ENCODE measurements at places on chromosomes 16 and 17.

GRCh38 chr17:27414694-27415093 is 41.6 kb upstream of the KSR1 start:
- DNase-seq, result no peak

DNA sequence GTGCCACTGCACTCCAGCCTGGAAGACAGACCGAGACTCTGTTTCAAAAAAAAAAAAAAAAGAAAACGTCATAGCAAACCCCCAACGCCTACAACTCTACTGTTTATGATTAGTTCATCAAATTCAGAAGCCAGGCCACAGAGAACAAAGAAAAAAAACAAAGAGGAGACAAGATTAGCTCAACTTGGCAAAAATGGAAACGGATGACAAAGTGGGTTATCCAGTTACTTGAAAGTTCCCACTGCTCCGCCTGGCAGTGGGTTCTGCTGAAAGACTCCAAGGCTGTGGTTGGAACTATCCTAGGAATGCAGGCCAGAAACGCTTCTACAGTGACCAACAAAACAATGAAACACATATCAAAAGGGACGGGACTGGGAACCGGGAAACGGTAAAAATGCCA is 53.1 kb downstream of the MRM3 start:
- DNase-seq, result no peak

DNA sequence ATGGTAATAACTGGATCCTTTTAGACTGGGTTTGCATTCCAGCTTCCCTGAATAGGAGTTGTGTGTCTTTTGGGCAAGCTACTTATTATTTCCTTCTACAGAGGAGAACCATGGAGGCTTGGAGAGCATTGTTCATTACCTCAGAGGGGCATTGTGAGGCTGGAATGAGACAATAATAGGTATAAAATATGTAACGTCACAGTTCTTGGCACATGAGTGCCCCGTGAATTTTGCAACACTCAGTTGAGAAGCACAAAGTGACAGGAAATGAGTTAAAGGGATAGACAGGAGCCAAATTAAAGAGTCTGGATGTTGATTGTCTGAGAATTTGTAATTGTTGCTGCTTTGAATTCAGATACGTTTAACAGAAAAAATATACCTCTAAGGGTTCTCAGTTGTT is 92.2 kb downstream of the CDH8 start:
- DNase-seq, result no peak

DNA sequence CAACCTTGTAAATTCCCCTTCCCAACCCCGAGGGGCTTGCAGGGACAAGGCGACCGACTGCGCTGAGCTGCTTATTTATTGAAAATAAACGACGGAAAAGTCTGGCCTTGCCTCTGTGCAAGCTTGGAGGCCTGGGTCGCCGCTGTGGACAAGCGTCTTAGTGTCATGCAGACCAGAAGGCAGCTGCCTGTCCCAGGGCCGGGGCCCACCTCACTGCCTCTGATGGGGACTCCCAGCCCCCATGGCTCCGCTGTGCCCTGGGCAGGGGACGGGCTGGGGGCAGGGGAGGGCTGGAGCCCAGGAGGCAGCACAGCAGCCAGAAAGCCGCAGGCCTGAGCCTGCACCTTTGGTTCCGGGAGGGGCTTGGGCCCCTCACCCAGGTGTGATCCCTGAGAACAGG is 20.7 kb downstream of the RABEP2 start:
- DNase-seq, result no peak

DNA sequence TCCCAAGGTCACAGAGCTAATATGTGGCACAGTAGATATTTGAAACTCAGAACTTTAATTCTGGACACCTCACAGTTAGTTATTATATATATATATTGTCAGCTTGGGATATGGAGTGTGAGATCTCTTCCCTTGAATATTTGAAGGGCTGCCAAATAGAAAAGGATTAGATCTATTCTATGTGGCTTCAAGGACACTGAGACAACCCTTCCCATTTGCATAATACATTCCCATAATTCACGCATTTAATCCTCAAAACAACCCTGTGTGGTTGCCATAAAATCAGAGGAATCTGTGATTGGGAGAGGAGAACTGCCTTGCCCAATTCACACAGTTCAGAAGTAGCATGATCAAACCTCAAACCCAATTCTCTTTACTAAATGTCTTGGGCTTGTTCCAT is 365.8 kb upstream of the DYNLRB2 start:
- DNase-seq, result no peak

DNA sequence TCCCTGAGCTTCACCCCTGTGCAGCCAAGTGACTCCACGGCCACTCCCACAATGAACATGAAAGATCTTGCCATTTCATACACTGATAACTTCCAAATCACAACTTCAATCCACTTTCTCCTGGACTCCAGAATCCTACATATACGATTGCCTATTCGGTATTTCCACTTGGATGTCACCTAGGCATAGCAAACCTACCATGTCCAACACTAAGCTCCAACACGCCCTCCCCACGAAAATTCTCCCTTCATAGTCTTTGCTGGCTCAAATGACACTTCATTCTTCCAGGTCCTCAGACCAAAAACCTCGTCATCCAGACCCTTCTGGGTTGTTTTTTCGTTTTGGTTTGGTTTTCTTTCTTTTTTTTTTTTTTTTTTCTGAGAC is 1.9 kb downstream of the GLTPD2 start:
- DNase-seq, result no peak

DNA sequence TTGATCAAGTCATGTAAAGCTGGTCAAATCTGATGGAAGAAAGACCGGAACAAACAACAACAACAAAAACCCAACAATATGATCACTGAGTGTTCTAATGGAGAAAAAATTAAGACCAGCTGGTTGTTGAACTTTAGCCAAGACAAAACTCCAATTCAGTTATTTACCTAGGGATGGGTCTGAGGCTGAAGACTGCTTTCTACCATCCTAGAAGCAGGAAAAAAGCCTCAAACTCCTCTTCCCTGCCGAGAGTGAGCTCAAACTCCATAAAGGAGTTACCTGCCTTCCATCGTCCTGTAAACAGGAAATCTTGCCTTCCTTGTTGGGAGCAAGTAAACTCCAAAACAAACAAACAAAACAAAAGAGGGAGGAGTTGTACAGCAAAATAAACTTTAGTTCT is 23.1 kb upstream of the TMEM98 start:
- DNase-seq, result no peak

DNA sequence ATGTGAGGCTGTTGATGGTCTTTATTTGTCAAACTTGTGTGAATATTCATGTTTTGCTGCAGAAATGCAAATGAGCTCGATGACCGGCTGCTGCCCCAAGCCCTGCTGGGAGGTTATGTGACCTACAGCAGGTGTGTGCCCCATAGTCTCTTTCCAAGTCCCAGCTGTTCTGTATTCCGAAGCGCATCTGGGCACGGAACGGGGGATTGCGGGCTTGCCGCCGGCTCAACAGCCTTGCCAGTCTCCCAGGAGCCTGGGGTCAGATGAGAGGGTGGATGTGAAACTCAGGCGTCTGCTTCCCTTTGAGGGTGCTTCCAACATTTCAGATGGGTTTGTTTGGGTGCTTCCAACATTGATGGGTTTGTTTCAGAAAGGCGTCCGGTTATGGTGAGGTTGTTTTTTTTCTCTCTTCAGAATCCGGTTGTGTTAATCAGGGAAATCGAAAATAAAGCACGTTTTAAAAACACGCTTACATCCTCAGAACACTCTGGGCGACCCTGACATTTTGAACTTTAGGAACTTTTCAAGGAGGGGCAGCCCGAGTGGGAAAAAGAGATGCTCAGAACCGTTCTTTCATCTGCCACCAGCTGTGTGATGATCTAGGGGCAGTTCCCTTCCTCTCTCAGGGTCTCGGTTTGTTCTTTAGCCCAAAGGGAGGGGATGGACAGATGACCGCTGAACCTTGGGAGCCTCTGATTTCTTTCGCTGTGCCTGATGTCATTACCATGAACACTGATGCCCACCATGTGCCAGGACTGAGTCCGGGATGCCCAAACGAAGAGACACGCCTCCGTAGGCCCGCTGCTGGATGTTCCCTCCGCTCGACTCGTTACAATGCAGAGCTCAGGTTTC is 47.8 kb upstream of the AMZ2 start:
- no peak for DNase-seq

- no peak for DNase-seq
Observed at GRCh38 chr17:58840820-58841612, 85.4 kb downstream of the PPM1E start.

GRCh38 chr16:57859331-57859730 is 57.0 kb upstream of the KIFC3 start:
- DNase-seq, result peak; percentile 7

- DNase-seq, result no peak
Observed at GRCh38 chr16:19598805-19599510, 43.5 kb downstream of the VPS35L start.

GRCh38 chr17:67165201-67165600 is 79.8 kb downstream of the HELZ start:
- DNase-seq, result no peak

- DNase-seq, result no peak
Observed at GRCh38 chr17:62807812-62808575, at the start of gene MARCHF10. Gene MARCHF10, minus strand, starts transcription at chr17:62808314. Its CDS starts 6,579 bp downstream, at chr17:62801735.

DNA sequence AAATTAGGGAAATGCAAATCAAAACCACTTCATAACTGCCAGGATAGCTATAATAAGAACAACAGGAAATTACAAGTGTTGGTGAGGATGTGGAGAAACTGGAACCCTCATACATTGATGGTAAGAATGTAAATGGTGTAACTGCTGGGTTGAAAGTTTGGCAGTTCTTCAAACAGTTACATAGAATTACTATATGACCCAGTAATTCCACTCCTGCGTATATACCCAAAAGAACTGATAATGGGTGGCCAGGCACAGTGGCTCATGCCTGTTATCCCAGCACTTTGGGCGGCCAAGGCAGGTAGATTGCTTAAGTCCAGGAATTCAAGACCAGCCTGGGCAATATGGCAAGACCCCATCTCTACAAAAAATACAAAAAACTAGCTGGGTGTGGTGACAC is 4.5 kb upstream of the CMTM4 start:
- no peak for DNase-seq

GRCh38 chr16:21190599-21190998 is 20.8 kb downstream of the ZP2 start:
- DNase-seq, result no peak

GRCh38 chr16:65024767-65025178 is 97.1 kb downstream of the CDH11 start:
- DNase-seq, result no peak

DNA sequence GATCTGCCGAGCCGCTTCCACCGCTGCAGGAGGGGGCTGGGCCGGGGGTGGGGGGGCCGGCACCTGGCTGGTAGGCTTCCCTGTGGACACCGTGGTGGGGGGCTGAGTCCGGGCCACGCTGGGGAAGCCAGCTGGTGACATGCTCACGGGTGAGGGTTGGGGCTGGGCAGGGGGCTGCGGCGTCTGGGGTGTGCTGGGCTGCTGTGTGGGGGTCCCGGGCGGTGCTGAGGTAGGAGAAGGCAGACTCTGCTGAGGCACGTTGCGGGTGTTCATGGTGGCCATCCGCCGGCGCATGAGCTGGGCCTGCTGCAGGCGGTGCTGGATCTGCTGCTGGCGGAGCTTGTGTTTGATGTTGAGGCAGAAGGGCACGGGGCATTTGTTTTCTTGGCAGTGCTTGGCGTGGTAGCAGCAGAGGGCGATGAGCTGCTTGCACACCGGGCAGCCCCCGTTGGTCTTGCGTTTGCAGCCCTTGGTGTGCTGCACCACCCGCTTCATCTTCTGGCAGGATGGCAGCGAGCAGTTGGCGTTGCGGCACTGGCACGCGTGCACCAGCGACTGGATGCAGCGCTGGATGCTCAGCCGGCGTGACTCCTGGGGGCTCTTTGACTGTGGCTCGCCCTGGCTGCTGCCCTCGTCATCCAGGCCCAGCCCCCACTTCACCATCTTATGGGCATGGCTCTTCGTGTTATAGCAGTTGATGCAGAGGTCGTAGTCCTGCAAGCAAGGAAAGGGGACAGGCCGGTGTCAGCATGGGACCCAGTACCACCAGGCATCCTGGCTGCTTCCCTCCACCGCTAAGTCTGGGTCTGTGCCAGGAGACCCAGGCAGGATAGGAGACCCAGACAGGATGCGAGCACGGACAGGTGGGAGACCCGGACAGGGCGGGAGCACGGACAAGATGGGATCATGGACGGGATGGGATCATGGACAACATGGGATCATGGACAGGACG is 12.1 kb upstream of the TRAP1 start:
- no peak for DNase-seq

GRCh38 chr17:8956465-8956902 is 9.0 kb downstream of the PIK3R5 start:
- DNase-seq, result no peak

- DNase-seq, result no peak
Observed at GRCh38 chr16:68296291-68296690, 14.5 kb downstream of the SLC7A6OS start.

DNA sequence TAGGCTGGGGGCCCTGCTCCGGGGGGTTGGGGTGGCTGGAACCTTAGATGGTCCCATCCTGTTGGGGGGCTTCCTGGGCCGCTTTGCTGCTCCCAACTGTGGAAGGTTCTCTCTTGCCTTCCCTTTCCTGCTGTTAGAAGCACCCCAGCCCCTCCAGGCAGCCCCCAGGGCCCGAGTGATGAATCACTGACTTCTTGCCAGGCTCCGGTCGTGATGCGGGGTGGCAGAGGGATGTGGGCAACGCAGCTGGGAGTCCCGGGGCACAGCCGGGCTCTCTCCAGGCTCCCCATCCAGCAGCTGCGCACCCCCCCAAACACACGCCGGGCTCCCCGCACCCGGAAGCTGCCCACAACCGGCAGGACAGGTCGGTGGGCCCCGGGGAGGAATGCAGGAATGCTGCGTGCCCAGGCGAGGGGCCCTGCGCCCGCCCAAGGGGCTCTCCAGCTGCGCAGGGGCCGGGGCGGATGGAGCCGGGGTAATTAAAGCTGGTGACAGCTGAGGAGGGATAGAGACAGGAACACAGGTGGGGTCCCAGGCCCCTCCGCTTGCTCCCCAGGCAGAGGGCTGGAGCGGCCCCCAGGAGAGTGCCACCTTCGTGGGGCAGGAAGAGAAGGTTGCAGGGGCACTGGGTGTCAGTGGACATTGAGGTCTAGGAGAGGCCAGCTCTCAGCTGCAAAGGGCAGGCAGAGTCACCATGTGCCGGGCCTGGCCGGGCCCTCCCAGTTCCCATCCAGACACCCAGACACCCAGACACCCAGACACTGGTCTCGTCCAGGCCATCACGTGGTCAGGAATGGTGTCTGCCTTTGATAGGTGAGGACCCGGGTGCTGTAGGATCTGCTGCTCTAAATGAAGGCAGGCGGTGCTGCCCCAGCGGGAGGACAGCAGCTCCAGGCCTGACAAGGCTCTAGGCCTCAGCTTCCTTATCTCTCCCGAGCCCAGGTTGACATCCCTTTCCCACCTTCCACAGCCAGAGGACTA is 15.0 kb upstream of the SLC38A10 start:
- no peak for DNase-seq

DNA sequence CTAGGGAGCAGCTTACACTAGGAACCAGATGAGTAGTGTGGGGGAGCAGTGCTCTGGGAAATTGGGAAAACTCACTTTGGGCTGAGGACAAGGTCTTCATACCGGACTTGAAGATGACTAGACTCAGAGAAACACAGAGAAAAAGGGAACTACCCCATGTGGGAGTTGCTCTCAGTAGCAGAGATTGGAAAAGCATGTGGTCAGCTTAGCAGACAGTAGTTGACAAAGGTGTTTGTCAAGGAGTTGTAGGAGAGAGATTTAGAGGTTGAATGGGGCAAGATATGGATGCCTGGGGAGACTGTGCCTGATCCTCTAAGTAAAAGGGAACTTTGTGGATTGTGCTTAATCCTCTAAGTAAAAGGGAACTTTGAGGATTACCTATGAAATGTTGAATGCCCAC is 194.5 kb upstream of the COX10 start:
- no peak for DNase-seq

Measured in central memory CD4-positive, alpha-beta T cell (primary cell).